Calu3 (cell line): ENCODE measurements at places on chromosomes 1 and 21. TPM values are rescaled to one million over a fixed set of nuclear protein-coding genes. Genes with fewer than 3 reads are reported as not detected.

- no peak for DNase-seq
- peak overlapping the region; percentile 81 for H3K4me3 ChIP-seq
- H3K36me3 ChIP-seq, result peaks cover 43% of the 10 kb centered on the region
- no peaks in the 10 kb centered on the region for H3K27me3 ChIP-seq
- H3K27ac ChIP-seq, result peak overlapping the region; percentile 71
- no peaks in the 10 kb centered on the region for H3K4me1 ChIP-seq
Observed at GRCh38 chr1:15836772-15837669, 10.5 kb upstream of the SPEN start.

- H3K27me3 ChIP-seq, result no peaks in the 10 kb centered on the region
- DNase-seq, result peak; percentile 42
- peak overlapping the region; percentile 75 for H3K27ac ChIP-seq
- H3K4me1 ChIP-seq, result peaks cover 41% of the 10 kb centered on the region
Observed at GRCh38 chr1:87435484-87435883, 106.8 kb downstream of the LMO4 start.

GRCh38 chr1:26351590-26352337, 2.2 kb downstream of the CRYBG2 start:
- H3K4me3 ChIP-seq, result peak overlapping the region; percentile 57
- peak; percentile 62 for DNase-seq
- H3K4me1 ChIP-seq, result peaks cover 33% of the 10 kb centered on the region
- no peaks in the 10 kb centered on the region for H3K27me3 ChIP-seq

DNA sequence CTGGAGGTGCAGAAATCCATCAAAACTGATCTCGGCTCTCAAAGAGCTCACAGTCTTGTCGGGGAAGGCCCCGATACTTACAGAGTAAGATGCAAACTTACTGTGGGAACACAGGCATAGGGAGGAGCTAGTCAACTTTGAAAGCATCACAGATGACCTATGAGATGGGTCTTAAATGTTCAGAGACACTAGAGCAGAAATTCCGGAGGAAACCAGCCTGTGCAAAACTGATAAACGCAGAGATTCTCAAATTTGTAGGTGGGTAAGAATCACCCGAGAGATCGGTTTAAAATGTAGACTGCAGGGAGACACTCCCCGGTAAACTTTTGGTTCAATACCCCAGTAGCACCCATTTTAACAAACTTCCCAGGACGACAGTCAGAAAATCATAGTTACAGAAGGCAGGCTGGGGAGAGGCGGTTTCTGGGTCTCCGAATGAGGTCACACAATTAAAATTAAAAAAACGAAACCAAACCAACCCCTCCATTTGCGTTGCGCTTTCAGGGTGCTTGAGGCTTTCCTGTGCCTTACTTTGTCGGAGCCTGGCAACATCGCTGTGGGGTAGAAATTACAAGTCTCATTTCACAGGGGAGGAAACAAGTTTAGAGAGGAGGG, 755 bp upstream of the THRAP3 start:
- no peaks in the 10 kb centered on the region for H3K27me3 ChIP-seq
- peaks cover 21% of the 10 kb centered on the region for H3K4me1 ChIP-seq
- H3K36me3 ChIP-seq, result peaks cover 51% of the 10 kb centered on the region
- DNase-seq, result no peak
- peak overlapping the region; percentile 96 for H3K4me3 ChIP-seq

GRCh38 chr1:186463511-186463910, 2.6 kb upstream of the PDC start:
- H3K4me3 ChIP-seq, result no peak overlapping the region
- no peaks in the 10 kb centered on the region for H3K36me3 ChIP-seq
- no peak for DNase-seq
- no peaks in the 10 kb centered on the region for H3K4me1 ChIP-seq
- H3K27me3 ChIP-seq, result no peaks in the 10 kb centered on the region

DNA sequence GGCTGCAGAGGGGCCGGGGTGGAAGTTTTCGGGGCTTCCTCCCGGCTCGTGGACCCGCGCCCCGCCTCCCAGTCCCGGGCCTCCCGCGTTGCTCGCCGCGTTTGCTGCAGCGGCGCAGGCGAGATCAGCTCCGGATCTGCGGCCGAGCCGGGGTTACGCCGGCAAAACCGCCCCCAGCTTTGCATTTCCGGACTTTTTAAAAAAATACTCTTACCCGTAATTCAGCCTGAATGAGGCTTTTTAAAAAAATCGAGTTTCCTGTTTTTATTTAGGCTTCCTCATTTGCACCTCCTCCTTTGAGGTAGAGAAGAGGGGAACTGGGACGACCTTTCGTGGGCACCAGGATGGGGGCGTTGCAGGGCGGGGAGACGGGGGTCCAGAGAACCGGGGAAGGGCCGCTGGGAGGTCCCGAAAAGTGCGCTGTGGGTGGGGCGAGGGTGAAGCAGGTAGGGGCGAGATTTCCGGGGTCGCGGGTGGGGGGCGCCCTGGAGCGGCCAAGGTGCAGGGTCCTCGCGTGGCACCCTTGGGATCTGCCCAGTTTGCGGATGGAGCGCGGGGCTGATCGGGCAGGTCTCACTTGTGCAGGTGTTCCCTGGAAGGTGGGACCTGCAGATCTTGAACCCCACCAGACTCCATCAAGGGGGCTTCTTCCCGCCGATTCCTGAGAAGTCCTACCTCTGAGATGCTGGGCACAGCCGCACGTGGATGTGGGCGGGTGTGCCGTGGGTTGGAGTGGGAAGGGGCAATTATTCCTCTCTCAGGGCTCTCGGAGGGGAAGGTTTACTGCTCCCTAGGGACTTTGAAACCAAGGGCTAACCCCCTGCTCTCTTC, 1.1 kb downstream of the PIK3CD start:
- DNase-seq, result no peak
- H3K27ac ChIP-seq, result no peak overlapping the region
- peaks cover 81% of the 10 kb centered on the region for H3K27me3 ChIP-seq
- H3K4me1 ChIP-seq, result no peaks in the 10 kb centered on the region
- no peaks in the 10 kb centered on the region for H3K36me3 ChIP-seq

DNA sequence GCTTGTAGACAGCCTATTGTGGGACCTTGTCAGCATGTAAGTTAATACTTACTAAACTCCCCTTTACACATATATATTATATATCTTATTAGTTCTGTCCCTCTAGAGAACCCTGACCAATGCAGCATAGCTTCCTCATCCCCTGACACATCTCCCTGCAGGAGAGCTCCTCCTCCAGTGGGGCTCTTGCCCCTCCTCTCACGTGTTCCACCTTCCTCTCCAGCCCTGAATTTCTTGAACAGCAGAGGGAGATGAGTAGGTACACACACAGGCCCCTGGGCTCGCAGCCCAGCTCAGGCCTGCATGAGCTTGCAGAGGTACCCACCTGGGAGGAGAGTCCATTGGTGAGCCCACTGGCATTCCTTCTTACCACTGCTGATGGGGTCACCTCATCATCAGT, 27.3 kb upstream of the GOLT1A start:
- no peak for DNase-seq
- H3K36me3 ChIP-seq, result peaks cover 37% of the 10 kb centered on the region
- H3K27me3 ChIP-seq, result no peaks in the 10 kb centered on the region
- no peaks in the 10 kb centered on the region for H3K4me1 ChIP-seq
- no peak overlapping the region for H3K4me3 ChIP-seq

GRCh38 chr1:58924821-58925220, 141.0 kb upstream of the JUN start:
- H3K27me3 ChIP-seq, result no peaks in the 10 kb centered on the region
- H3K4me3 ChIP-seq, result no peak overlapping the region
- peaks cover 37% of the 10 kb centered on the region for H3K4me1 ChIP-seq

- H3K4me3 ChIP-seq, result no peak overlapping the region
- no peaks in the 10 kb centered on the region for H3K4me1 ChIP-seq
- no peak overlapping the region for H3K27ac ChIP-seq
- H3K27me3 ChIP-seq, result no peaks in the 10 kb centered on the region
Observed at GRCh38 chr1:222329493-222330045, 218.3 kb downstream of the HHIPL2 start.

- peak; percentile 84 for DNase-seq
- H3K27me3 ChIP-seq, result no peaks in the 10 kb centered on the region
- peak within 1 kb of the TSS; percentile 80 for H3K4me3 ChIP-seq
- no peaks in the 10 kb centered on the region for H3K4me1 ChIP-seq
- peak within 1 kb of the TSS; percentile 80 for H3K27ac ChIP-seq
Observed at GRCh38 chr1:98661544-98662355, at the start of gene SNX7. SNX7 (plus strand) TSS chr1:98661721; CDS start chr1:98661732, 11 bp downstream.

DNA sequence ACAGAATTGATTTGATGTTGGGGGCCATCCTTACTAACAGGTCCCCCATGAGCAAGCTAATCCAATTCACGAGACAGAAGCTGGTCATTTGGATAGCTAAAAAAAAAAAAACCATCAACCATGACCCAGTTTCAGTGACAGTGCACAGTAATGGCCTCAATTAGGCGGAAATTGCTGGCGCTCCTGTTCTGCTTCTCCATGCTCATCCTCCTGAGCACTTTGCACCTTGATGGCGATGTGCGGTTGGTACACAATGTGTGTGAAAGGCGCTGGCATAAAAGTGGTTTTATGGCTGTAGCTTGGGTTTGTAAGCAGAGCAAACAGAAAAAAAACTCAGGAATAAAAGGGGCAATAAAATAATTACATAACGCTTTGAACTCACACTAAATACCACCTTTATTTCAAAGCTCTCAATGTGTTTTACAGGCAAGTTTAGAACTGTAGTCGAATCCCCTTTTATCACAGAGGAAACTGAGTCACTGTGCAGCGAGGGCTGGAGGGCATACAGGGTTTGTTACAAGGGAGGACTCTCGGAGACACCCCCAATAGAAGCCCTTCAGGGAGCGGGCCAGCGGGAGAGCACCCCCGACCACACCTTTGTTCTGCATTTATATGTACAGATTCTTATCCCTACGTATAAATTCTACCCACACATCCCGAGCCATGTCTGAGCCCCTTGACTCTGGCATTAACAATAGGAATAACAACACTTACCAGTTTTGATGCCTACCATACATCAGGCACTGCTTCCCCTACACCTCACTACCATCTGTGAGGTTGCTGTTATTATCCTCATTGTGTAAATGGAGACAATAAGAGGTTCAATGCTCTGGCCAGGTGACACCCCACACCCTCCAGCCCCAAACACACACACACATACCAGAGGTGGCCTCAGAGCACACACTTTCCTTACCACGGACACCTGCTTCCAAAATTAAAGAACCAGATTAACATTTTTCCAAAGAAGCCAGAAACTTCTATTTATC, 213.5 kb upstream of the IRF2BP2 start:
- H3K4me1 ChIP-seq, result peaks cover 20% of the 10 kb centered on the region
- H3K36me3 ChIP-seq, result peaks cover 4% of the 10 kb centered on the region
- H3K27ac ChIP-seq, result no peak overlapping the region

The ITLN2 gene
- not detected in 2 replicates for total RNA-seq

The TCHHL1 gene
- not detected in 2 replicates for total RNA-seq

The NKAIN1 gene
- total RNA-seq, result not detected in 2 replicates

The B3GALT2 gene
- total RNA-seq, result not detected in 2 replicates

The PBX1 gene
- 21.8 and 22.5 TPM in 2 replicates for total RNA-seq

The LCE1E gene
- total RNA-seq, result not detected in 2 replicates

The ARTN gene
- total RNA-seq, result 0.39 and 1.4 TPM in 2 replicates

The ANKRD13C gene
- total RNA-seq, result 24.6 and 25.2 TPM in 2 replicates
